ENCODE measurements at places on chromosomes 3 and 15. TPM values are rescaled to one million over a fixed set of nuclear protein-coding genes. Genes with fewer than 3 reads are reported as not detected.

Gene USP50
- polyA plus RNA-seq: 6.3 TPM

Gene PTH1R
- polyA plus RNA-seq: 1.1 TPM

Gene STRIT1
- 1.6 TPM for polyA plus RNA-seq

Gene CDC25A
- 17.7 TPM for polyA plus RNA-seq

Gene TUSC7
- not detected for polyA plus RNA-seq

Gene NISCH
- polyA plus RNA-seq: 16.7 TPM

Gene ADAMTS7
- polyA plus RNA-seq: 11.6 TPM

Gene GRK7
- polyA plus RNA-seq: not detected

Gene SPESP1
- polyA plus RNA-seq: not detected

Gene SEMA6D
- 0.37 TPM for polyA plus RNA-seq

Gene CSPG4
- 0.27 TPM for polyA plus RNA-seq

Gene AP3B2
- polyA plus RNA-seq: 9.8 TPM

Gene ENTPD3
- polyA plus RNA-seq: 0.19 TPM

Gene SLC51B
- polyA plus RNA-seq: not detected

Gene LRRC2
- polyA plus RNA-seq: 4.0 TPM

Gene TGM4
- polyA plus RNA-seq: not detected

Gene TIMMDC1
- polyA plus RNA-seq: 105 TPM

Gene GOLGA6A
- polyA plus RNA-seq: 0.57 TPM

Gene SLC2A2
- polyA plus RNA-seq: not detected

Gene KBTBD13
- polyA plus RNA-seq: 0.09 TPM

Gene SERPINI2
- polyA plus RNA-seq: 0.68 TPM

Gene CFAP92
- polyA plus RNA-seq: 1.7 TPM

Gene B4GALT4
- polyA plus RNA-seq: 35.2 TPM

Gene NR2E3
- 0.83 TPM for polyA plus RNA-seq

Gene PDCD7
- polyA plus RNA-seq: 16.8 TPM

Gene ISL2
- polyA plus RNA-seq: 1.0 TPM

Gene IL20RB
- 1.7 TPM for polyA plus RNA-seq

Gene KNG1
- polyA plus RNA-seq: 0.09 TPM

Gene OIP5
- 71.7 TPM for polyA plus RNA-seq

Gene WHAMM
- 4.1 TPM for polyA plus RNA-seq

Gene THRB
- 1.7 TPM for polyA plus RNA-seq

Gene ST8SIA2
- 0.66 TPM for polyA plus RNA-seq
